ENCODE measurements at places on chromosomes 7 and 10.

GRCh38 chr10:58518775-58519174 is 6.1 kb downstream of the BICC1 start:
- no peak for DNase-seq

- DNase-seq: no peak
Measured at GRCh38 chr10:89351780-89352597, 24.2 kb downstream of the IFIT3 start.

GRCh38 chr10:71999360-72000072 is 35.3 kb downstream of the CHST3 start:
- DNase-seq: no peak

DNA sequence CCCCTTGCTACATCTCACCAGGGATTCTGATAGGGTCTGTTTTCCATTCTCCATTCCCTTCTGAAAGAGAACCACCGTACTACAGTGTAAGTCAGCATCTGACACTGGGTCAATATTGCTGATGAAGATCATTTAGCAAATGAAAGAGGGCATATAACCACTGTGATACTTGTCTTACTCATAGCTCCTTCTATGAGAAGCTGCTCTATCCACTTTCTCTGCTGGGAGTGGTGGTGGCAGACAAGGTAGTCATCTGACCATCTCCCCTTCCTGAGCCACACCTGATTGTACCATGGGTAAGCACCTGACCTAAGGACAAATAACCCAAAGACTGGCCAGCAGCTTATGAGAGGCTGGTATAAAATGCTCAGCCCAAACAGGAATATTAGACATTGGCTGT is 220.4 kb downstream of the DOCK4 start:
- DNase-seq: no peak

DNA sequence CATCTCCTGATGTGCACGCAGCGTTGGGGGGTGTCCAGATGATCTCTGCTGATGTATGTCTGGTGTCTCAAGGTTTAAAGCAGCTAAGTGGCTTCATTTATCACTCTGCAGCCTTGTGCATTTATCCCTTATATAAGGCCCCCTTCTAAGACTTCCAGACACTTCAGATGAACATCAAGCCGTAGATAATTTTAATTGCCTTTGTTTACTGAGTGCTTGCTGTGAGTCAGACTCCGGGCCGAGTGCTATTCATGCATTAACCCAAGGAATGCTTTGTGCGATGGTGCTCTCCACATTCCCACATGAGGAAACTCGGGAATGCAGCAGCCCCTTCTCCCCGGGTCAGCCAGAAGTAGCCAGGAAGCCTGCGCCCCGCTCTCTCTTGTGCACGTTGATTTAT is 328.6 kb upstream of the COBL start:
- DNase-seq: no peak

Measured in CD4-positive, alpha-beta T cell treated with Interleukin-15 for 4 hours (primary cell).